KG1 (cell line): ENCODE measurements at places on chromosomes 2 and 18.

DNA sequence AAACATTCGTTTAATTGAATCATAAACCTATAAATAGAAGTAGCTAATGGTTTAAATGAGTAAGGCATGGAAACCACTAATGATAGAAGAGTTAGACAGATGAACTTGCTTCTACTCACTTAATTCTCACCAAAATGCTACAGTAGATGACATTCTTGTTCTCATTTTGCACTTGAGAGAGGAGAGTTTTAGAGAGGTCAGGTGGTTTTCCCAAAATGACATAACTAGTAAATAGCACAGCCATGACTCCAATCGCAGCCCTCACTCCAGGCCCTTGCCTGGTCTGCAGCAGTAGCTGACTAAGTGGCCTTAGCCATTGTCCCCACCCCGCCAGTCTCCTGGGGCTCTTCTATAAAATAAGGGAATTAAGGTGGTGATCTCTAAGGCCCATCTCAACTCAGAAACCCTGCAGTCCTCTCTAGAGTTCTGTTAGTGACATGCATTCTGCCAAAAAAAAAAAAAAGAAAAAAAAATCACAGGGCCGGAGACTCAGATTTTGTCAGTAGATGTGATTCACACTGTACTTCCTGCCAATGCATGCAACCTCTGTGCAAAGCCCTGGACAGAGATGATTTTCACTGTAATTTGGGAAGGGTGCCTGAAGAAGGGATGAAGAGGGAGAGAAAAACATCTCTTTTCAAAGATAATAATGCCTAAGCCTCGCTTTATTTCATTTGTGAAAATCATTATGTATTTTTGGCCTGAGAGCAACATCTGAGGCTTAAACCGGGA, 221.8 kb downstream of the ANAPC1 start:
- no peak for DNase-seq

- DNase-seq = no peak
These were observed 42.4 kb downstream of the LRRFIP1 start for GRCh38 chr2:237669628-237670392.

GRCh38 chr18:78757014-78757413, 222.6 kb upstream of the SALL3 start:
- DNase-seq = no peak

GRCh38 chr18:23181547-23181946, 46.3 kb downstream of the CABLES1 start:
- DNase-seq = no peak

DNA sequence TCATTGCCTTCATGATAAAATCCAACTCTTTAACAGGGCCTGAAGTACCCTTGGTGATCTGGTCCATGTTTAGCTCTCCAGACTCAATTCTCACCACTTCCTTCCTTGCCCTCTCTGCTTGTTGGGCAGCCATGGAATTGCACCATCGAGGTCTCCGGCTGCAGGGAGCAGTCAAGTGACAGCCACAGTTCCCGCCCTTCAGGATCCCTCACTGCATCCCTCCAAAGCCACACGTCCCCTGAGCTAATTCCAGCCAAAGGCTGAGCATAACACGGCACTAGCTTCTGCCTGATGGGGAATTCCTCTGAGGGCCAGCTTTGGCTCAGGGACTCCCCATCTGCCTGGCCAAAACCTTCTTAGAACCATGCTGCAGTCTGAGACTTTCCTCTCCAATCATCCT, 47.4 kb upstream of the SLC1A4 start:
- DNase-seq = no peak

GRCh38 chr2:159297042-159297707, 10.7 kb upstream of the WDSUB1 start:
- DNase-seq = no peak

GRCh38 chr2:210654091-210654490, 97.7 kb downstream of the CPS1 start:
- no peak for DNase-seq

- no peak for DNase-seq
These were observed 62.8 kb downstream of the LDLRAD4 start for GRCh38 chr18:13281406-13281805.

GRCh38 chr2:27955384-27956161, 65.0 kb downstream of the BABAM2 start:
- DNase-seq = peak; percentile 75
